ENCODE measurements at places on chromosomes 1 and 21.

GRCh38 chr1:233015965-233016364 is 65.6 kb downstream of the NTPCR start:
- no peak for DNase-seq

GRCh38 chr21:44377922-44378645 is 24.7 kb downstream of the TRPM2 start:
- DNase-seq: peak; percentile 9

GRCh38 chr1:181508486-181509165 is 25.3 kb downstream of the CACNA1E start:
- DNase-seq: no peak

- no peak for DNase-seq
These were observed 643.0 kb downstream of the KIF26B start for GRCh38 chr1:245797592-245798348.

GRCh38 chr1:43423672-43424550 is 29.8 kb downstream of the HYI start:
- DNase-seq: no peak
